ENCODE measurements at places on chromosomes 13 and 19.
A peak's percentile ranks its signal among the peaks of the same experiment; 100 is the strongest.

DNA sequence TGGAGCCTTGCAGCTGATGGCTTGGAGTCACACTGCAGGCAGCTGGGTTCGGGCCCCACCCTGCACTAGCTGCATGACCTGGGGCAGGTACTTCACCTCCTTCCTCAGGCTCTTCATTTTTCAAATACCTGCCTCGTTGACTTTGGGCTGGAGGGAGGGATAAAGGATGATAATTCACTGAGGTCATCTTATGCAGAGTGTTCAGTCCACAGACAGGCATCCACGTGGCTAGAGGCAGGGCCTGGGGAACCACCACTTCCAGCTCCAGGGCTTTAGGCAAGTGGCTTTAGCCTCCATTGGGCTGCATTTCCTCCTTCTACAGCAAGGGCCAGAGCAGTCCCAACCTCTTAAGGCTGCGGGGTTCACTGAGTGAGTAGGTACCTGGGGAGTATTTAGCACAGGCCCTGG, 84.8 kb downstream of the SIPA1L3 start:
- DNase-seq, result no peak

DNA sequence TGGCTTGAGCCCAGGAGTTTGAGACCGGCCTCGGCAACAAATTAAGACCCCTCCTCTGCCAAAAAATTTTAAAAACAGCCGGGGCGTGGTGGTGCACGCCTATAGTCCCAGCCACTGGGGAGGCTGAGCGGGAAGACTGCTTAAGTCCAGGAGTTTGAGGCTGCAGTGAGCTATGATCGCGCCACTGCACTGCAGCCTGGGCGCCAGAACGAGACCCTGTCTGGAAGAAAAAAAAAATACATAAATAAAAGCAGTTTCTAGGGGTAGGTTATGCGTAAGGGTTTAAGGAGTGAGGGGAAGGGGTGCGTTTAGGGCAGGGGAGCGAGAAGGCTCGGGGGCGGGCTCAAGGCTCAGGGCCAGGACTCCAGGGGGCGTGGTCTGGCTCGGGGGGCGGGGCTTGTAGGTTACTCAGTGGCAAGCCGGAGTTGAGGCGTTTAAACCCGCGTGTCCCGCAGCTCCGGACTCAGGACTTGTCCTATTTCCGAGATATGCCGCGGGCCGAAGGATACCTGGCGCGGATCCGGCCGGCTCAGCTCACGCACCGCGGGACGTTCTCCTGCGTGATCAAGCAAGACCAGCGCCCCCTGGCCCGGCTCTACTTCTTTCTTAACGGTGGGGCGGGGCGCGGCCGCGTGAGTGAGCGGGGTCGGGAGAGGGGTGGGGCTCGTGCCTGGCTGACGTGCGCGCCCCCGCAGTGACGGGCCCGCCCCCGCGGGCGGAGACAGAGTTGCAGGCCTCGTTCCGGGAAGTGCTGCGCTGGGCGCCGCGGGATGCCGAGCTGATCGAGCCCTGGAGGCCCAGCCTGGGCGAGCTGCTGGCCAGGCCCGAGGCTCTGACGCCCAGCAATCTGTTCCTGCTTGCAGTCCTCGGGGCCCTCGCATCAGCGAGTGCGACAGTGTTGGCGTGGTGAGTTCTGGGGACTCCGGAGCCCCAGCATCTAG, 10.7 kb downstream of the SPACA6 start:
- DNase-seq, result peak; percentile 95

DNA sequence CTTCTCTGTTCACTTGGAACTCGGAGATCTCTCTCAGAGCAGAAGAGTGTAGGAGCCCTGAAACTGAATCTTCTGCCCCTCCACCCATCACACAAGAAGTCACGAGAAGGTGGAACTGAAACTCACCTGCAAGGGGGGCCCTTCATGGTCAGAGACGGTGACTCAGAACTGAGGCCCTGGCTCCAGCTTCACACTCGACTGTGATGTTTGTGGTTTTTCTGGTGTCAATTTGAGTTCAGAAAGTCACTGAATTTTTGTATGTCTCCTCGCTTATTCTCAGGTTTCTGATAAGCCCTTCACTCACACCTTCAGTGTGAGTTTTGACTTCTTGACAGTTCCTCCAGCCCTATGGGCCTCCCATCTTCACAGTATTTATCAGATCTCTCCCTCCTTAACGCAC, 23.1 kb downstream of the SIGLEC5 start:
- no peak for DNase-seq

GRCh38 chr19:14763497-14764145, 14.7 kb downstream of the ADGRE2 start:
- no peak for DNase-seq

GRCh38 chr13:49629947-49630346, 1.6 kb downstream of the ARL11 start:
- no peak for DNase-seq

Measured in fibroblast of skin of scalp (primary cell).